Activated CD8-positive, alpha-beta memory T cell treated with anti-CD3 and anti-CD28 coated beads, Interleukin-2, amount 50 U/mL, for 4 hours (primary cell): ENCODE measurements at places on chromosomes 11 and 22.
A peak's percentile ranks its signal among the peaks of the same experiment; 100 is the strongest.

DNA sequence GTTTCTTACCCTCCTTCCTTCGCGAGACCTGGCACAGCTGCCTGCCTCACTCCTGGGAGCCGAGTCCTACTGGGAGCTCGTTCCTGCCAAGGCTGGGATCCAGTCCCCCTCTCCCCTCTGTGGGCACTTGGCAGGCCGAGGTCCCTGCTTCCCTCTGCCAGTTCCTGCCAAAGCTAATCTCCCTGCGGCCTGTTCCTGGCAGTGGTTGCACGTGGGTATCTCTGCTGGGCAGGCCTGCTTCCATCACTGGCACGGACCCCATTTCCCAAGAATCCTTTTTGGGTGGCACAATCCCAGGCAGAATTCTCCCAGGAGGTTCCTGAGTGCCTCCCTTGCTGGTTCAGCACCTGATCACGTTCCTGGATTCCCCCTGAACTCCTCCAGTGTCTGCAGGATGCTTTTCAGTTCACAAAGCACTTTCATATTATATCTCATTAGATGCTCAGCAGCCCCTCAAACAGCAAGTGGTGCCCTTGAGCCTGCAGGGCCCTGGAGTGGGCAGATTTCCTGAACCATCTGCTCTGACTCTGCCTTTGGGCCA is 96.5 kb downstream of the RRM1 start:
- DNase-seq, result no peak

GRCh38 chr11:122494221-122494620 is 161.3 kb upstream of the UBASH3B start:
- no peak for DNase-seq

- no peak for DNase-seq
These were observed 78.9 kb downstream of the PPFIBP2 start for GRCh38 chr11:7592711-7593110.

- no peak for DNase-seq
These were observed 9.9 kb upstream of the TTLL1 start for GRCh38 chr22:43099095-43099494.

- DNase-seq, result no peak
These were observed 1.9 kb upstream of the CARD16 start for GRCh38 chr11:105046898-105047579.

- DNase-seq, result peak; percentile 94
These were observed 36.8 kb upstream of the WNT7B start for GRCh38 chr22:46013460-46014416.

DNA sequence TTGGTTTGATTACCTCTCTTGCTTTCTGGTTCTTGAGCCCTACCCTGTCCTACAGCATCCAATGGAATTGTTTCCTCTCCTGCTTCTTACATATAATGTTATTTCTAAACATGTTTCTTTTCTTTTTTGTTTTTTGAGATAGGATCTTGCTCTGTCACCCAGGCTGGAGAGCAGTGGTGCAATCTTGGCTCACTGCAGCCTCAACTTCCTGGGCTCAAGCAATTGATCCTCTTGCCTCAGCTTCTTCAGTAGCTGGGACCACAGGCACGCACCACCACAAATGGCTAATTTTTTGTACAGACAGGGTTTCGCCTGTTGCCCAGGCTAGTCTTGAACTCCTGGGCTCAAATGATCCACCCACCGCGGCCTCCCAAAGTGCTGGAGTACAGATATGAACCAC is 105.9 kb downstream of the SGSM3 start:
- DNase-seq, result no peak

GRCh38 chr11:26150031-26150430 is 181.9 kb upstream of the ANO3 start:
- DNase-seq, result no peak

- DNase-seq, result peak; percentile 53
These were observed 6.9 kb downstream of the MCAT start for GRCh38 chr22:43136255-43136654.

GRCh38 chr11:109769858-109770257 is 323.3 kb upstream of the ZC3H12C start:
- DNase-seq, result no peak

DNA sequence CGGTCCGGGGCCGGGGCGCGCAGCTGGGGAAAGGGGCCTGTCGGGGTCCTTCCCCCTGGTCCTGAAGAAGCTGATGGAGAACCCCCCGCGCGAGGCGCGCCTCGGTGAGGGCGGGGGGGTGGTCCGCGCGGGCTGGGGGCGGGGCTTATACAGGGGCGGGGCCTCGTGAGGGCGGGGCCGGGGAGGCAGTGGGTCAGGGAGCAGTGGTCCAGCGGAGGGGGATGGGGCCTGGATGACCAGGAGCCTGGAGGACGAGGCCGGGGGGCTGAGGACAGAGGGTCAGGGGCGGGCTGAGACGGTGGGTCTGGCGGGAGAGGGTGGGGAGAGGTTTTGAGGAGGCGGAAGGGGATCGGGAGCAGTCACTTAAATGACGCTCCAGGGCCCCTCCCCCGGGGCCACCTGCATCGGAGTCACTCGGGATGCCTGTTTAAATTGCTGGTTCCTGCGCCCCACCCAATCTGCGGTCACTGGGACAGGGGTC is 396 bp downstream of the TEF start:
- peak; percentile 58 for DNase-seq

- DNase-seq, result no peak
These were observed 435.6 kb downstream of the DYNC2H1 start for GRCh38 chr11:103544874-103545273.

GRCh38 chr11:84468235-84468634 is 1158.9 kb downstream of the DLG2 start:
- no peak for DNase-seq

DNA sequence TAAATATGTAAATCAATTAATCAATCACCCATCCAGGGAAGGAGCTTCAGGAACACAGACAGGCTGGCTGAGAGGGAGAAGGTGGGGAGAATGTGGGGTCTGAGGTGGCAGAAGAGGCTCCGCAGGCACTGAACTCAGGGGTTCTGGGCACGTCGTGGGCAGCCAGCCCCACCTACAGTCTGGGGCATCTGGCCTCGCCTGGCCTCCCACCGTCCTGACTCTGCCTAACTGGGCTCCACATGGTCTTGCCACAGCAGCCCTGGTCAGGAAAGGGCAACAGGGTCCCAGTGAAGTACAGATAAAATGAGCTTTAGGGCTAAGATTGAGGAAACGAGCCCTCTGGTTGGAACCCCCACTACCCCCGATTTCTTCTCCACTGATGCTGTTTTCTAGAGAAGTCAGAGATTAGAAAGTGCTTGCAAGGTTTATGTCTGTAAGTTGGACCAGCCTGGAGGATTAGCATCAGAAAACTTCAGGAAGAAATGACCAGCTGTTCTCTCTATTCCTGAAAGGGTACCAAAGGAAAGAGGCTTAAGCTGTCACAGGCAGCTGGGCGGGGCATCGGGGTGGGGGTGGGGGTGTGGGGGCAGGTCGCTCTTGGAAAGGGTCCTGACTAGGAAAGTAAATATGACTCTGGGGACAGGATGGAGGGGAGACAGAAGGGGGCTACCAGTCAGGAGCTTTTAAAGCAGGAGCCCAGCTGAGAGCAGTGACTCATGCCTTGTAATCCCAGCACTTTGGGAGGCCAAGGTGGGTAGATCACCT is 261.7 kb downstream of the BUD13 start:
- no peak for DNase-seq

- no peak for DNase-seq
These were observed 46.8 kb upstream of the IGLL5 start for GRCh38 chr22:22840780-22841179.

GRCh38 chr11:68831124-68831523 is 10.6 kb downstream of the CPT1A start:
- no peak for DNase-seq

GRCh38 chr22:34877506-34877905 is 188.5 kb upstream of the ISX start:
- no peak for DNase-seq

- peak; percentile 48 for DNase-seq
These were observed 5.4 kb downstream of the GRK2 start for GRCh38 chr11:67271541-67272284.

- DNase-seq, result no peak
These were observed 56.9 kb downstream of the USP47 start for GRCh38 chr11:11898648-11899047.

DNA sequence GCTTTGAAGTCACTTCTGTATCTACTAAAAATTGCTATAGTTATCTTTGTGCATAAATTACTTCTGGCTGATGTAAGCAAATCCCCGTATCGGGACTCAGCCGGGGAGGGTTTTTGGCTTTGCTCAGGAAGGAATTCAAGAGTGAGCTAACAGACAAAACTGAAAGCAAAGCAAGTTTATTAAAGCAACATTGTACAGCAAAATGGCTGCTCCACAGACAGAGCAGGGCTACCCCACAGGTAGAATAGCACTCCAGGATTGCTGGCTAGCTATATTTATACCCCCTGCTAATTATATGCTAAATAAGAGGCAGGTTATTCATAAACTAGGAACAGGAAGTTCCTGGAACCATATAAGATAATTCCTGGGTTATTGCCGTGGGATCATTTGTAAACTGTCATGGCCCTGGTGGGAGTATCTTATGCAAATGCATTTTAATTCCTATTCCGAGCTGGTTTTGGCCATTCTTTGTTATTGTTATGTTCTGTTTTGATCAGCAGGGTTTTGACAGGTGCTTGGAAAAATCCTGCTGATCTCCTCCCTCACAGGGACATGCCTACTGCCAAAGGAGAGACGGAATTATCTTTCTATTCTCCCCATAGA is 15.2 kb downstream of the MIF start:
- no peak for DNase-seq

- no peak for DNase-seq
These were observed 110.1 kb downstream of the RPL27A start for GRCh38 chr11:8792710-8793109.

GRCh38 chr11:70811915-70812314 is 413.6 kb downstream of the CTTN start:
- DNase-seq, result no peak

DNA sequence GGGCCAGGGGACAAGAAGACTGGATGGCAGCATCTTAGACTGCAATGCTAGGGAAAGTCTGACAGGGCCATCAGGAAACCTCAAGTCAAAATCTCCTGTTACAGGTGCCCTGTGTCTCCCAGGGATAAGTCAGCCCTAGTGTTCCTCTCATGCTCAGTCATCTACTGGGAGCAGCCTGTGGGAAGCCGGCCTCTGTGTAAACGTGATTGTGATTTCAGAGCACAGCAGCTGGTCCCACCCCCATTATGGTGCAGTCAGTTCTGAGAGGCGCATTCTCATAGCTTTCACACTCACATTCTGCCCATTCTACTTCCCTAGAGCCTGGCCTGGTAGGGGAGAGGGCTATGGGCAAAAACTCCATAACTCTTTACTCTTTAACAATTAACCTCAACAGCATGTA is 7.2 kb upstream of the SLN start:
- DNase-seq, result no peak

- DNase-seq, result no peak
These were observed 27.6 kb downstream of the KCTD17 start for GRCh38 chr22:37079158-37079557.

GRCh38 chr22:28783786-28784671 is 11.5 kb downstream of the CCDC117 start:
- no peak for DNase-seq

- DNase-seq, result no peak
These were observed 17.5 kb downstream of the OR9G1 start for GRCh38 chr11:56716379-56716854.

DNA sequence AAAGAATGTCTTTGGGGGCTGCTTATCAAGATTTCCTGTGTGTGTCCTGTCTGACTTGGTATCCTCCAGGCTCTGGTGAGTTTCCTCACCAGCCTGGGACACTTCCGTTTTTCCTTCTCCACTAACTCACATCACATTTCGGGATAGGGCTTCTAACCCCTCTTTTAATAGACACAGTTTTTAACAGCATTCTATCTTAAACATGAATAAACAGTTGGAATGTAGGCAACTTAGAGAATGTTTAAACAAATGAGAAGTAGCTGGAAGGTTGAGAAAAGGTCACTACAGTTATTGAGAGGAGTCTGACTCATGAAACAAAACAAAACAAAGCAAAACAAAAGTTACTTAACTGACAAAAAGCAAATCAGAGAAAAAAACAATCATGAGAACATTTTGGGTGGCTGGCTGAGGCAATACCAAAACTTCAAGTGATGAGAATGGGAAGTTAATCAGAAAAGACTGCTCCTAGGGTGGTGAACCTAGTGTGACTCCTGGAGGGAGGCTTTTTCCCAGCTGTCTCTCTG is 64.7 kb upstream of the CTSC start:
- DNase-seq, result no peak

- DNase-seq, result no peak
These were observed 13.8 kb downstream of the FLI1 start for GRCh38 chr11:128707681-128708080.

DNA sequence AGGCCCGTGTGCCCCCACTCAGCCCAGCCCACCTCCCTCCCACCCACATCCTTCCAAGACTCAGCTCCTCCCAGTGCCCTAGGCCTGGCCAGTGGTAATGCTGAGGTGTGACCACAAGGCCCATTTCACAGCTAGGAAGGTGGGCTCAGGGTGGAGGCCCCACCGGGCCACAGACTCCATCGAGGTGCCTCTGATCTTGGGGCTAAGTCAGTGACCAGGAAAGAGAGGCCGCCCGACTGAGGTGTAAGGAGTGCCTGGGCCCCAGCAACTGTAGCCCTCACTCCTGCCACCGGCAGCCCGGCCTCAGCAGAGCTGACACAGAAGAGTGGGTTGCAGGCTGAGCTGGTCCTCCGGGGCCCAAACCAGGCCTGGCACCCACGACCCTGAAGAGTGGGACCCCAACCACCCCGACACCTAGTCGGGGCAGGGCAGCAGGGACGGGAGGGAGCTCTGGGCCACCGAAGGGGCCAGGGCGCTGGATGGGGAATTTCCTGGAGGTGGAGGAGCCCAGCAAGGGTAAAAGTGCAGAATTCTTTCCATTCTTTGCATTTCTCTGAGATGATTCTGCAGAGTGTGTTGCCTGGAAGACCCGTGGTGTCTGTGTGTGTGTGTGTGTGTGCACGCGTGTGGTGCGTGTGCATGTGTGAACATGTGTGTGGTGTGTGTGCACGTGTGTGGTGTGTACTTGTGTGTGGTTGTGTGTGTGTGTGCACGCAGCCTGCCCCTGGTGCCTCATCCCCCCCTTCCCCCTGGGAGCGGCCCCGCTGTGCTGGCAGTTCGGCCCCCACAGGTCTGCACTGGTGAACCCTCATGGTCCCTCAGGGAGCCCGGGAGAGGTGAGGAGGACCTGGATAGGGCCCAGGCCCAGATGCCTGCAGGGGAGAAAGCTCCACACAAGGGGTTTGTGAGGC is 8.3 kb upstream of the PIM3 start:
- DNase-seq, result no peak

GRCh38 chr11:32103941-32104340 is 13.1 kb downstream of the RCN1 start:
- no peak for DNase-seq

GRCh38 chr11:62689421-62690183 is at the start of gene LRRN4CL:
TSS of gene LRRN4CL (minus strand) at chr11:62689530. CDS start at chr11:62688508, 1,022 bp downstream.
- DNase-seq, result no peak

DNA sequence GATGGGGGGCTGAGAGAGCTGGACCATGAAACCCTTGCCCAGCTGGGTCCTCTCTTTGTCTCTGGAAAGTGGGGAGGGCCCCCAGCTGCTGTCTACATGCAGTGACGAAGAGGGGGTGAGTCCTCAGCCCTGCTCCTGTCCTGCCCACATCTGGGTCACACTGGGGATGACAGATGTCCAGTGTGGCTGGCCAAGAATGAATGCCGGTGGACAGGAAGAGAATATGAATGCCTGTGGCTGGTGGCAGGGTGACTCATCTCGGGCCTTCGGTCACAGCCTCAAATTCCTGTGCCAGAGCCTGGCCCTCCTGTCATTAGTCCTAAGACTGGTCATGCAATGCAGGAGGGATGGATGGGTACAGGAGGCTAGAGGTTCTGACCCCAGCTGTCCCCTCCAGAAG is 2.2 kb upstream of the PNPLA3 start:
- DNase-seq, result no peak

GRCh38 chr11:135004495-135004894 is 592.5 kb upstream of the B3GAT1 start:
- no peak for DNase-seq

GRCh38 chr11:69770540-69770939 is 4.6 kb downstream of the FGF4 start:
- DNase-seq, result no peak
